ENCODE measurements at places on chromosomes 11 and 22. TPM values are rescaled to one million over a fixed set of nuclear protein-coding genes. Genes with fewer than 3 reads are reported as not detected.

TRPT1 gene
- 76.0 TPM for total RNA-seq

HPS5 gene
- total RNA-seq, result 19.2 TPM

FGF4 gene
- 15.9 TPM for total RNA-seq

HBE1 gene
- total RNA-seq, result 1.5 TPM

DAGLA gene
- 4.8 TPM for total RNA-seq

SEPTIN3 gene
- total RNA-seq, result 11.0 TPM

OSBP2 gene
- 4.7 TPM for total RNA-seq

MRGPRF gene
- total RNA-seq, result 6.5 TPM

CRACR2B gene
- total RNA-seq, result 35.8 TPM

SGSM1 gene
- 2.3 TPM for total RNA-seq

TMEM191B gene
- 0.66 TPM for total RNA-seq

OR8B3 gene
- total RNA-seq, result not detected

ADSL gene
- total RNA-seq, result 208 TPM

MPPED2 gene
- total RNA-seq, result 0.89 TPM

MLC1 gene
- total RNA-seq, result 0.14 TPM

OR6T1 gene
- total RNA-seq, result not detected

TYR gene
- not detected for total RNA-seq

SLC22A8 gene
- total RNA-seq, result not detected

XKR3 gene
- not detected for total RNA-seq

GPHA2 gene
- total RNA-seq, result not detected

APOC3 gene
- not detected for total RNA-seq

CBX7 gene
- 5.4 TPM for total RNA-seq

TIMP3 gene
- total RNA-seq, result 5.0 TPM

AGBL2 gene
- total RNA-seq, result 5.2 TPM

TRPC6 gene
- total RNA-seq, result 1.4 TPM

FAT3 gene
- total RNA-seq, result 10.7 TPM

POTEH gene
- total RNA-seq, result not detected

RTN4R gene
- total RNA-seq, result 28.3 TPM

DLG2 gene
- 1.8 TPM for total RNA-seq

MAJIN gene
- total RNA-seq, result 0.97 TPM

OR52I2 gene
- not detected for total RNA-seq

SLC25A1 gene
- total RNA-seq, result 188 TPM

APOL3 gene
- 0.28 TPM for total RNA-seq
